Mucosa of gallbladder (tissue), 1 donor: ENCODE measurements at places on chromosomes 4 and X. TPM values are rescaled to one million over a fixed set of nuclear protein-coding genes. Genes with fewer than 3 reads are reported as not detected.

GRCh38 chrX:53028678-53029077, 19.9 kb upstream of the GPR173 start:
- no peak for DNase-seq

GRCh38 chr4:76987685-76988084, 38.1 kb downstream of the SEPTIN11 start:
- no peak for DNase-seq

DNA sequence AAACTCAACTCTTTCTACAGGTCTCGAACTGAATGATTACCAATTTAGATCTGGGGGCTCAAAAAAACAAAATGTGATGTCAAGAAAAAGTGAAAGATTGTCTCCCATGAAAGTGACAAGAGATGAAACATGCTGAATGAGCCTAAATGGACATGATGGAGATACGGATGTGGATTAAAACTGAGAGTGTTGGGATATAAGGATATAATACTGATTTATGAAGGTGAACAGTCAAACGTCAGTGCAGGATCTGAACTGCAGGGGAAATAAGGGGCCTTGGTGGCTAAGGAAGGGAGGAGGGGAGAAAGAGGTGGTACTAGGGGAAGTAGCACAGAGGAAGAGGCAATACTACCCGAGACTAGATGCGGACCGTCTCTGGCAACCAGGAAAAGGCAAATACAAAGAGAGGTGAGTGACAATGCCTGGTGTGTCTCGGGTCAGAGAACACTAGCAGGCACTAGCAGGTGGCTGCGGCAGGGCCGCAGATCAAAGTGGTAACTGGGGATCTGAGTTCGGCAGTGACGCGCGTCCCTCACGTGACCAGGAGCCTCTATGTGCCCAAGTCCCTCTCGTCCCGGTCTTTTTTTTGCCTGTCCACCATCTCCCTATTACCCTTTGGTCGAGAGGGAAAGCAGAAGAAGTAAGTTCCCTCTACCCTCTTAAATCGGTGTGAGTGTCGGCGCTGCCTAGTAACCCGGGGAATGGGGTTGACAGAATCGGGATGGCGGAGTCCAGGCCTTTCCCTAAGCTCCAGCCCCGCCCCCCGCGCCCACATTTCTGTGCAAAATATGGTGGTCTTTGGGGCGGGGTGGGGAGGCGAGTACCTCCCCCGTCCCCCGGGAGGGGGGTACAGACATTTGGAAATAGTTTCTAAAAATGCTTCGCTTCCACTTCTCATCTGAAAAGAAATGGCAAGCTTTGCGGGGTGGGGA, at the start of gene TCEAL1:
TSS of gene TCEAL1 (plus strand) at position 590 of the 932 bp plus-strand sequence. CDS start 942 bp downstream, outside the sequence.
- DNase-seq, result peak; percentile 63

DNA sequence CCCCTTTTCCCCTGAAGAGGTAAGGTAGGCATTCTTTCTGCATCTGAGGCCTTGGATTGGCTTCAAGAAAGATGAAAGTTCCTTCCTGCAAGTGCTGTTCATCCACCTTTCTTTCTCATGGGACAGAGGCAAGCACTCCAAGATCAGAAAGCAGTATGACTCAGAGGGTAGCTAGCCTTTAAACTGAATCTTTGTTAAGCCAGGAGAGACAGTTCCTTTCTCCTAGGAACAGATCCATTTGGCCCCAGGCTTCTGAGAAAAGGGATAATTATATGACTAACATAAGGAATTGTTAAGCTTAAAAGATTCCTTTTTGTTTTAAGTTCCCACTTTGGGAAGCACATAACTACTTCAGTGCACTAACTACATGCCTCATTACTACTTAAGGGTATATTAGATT, 192.0 kb downstream of the PPP3CA start:
- no peak for DNase-seq

Gene BMP3
- 0.32 TPM for total RNA-seq

DNA sequence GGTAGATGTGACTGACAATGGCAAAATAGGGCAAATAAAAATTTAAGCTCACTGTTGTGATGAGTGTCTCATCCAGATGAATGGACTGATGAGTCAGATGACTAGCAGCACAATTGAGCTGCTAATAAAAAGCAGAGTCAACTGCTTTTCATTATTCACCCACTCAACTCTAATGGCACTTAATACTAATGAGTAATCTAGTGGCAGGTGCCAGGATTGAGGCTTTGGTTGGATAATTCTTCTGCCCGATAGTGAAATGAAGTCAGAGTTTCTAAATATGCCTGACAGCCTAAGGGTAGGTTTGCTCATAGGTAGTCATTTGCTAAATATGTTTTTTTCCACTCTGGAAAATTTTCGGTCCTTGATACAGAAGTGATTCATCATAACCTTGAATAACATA, 10.4 kb downstream of the OGT start:
- no peak for DNase-seq

DNA sequence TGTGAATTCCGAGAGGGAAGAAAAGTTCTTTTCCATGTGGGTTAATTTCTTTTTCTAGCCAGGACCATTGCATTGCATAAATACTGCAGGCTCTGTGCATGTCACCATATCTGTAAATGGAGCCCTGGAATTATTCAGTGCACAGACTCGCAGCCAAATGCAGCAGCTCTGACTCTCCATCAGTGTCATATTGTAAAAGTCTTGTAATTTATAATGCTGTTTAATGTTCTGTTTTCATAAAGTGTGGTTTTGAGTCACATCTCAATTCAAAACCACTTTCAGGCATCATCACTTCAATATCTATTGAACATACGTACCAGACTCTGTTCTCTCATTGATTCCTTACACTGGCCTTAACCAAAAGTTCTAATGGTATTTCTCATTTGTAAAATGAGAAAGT, 193.9 kb upstream of the RPL34 start:
- no peak for DNase-seq

DNA sequence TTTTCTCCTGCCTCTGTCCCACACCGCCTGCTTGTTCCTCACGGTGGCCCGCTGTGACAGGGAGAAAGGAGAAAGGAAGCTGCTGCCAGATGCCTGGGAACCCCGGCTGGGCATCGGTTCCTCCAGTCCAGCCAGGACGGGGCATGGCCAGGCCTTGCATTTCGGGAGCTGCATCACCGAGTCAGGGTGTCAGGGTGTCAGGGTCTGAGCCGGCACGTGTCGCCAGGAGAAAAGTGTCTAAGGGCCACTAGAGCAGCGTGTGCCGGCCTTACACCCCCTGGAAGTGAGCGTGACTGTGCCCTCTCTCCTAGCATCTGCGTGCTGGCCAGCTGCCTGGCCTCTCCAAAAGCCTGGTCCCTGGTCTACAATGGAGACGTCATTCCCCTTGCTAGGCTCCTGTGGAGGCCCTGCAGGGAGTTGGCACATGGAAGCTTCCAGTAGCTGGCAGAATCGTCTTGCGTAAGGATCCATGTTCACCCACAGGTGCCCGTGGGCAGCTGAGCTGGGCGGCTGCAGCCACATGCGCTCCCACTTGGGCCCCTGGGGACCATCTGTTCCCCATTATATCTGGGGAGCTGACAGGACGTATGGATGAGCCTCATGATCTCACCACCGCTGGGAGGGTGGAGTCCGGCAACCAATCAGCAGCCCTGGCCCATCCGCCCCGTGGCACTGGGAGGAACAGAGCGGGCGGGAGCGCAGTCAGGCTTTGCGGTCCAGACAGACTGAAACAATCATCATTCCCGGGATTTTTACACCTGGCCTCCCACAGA, 39.9 kb upstream of the HMX1 start:
- DNase-seq, result no peak

Gene RPL34
- 836 TPM for total RNA-seq

Gene CENPVL2
- 0.17 TPM for total RNA-seq

- no peak for DNase-seq
Observed at GRCh38 chrX:21853578-21853977, 2.2 kb upstream of the YY2 start.

Gene PGRMC2
- total RNA-seq, result 113 TPM

DNA sequence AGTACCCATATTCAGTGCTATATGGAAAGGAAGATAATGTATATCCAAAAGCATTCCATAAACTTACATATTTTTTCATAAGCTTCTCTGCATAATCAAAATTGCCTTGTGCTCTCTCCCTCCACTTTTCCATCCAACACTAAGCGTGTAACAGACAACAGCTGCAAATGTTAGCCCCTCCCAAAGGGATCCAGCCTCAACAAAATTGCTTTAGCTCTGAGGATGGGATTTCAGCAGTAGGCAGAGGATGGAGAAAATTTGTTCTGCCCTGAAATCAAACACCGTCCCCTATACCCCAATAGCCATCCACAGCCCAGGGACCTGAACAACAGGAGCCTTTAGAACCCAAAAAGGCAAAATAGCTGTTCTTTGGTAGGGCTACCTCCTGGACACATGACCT, 28.8 kb upstream of the FGF13 start:
- DNase-seq, result no peak

DNA sequence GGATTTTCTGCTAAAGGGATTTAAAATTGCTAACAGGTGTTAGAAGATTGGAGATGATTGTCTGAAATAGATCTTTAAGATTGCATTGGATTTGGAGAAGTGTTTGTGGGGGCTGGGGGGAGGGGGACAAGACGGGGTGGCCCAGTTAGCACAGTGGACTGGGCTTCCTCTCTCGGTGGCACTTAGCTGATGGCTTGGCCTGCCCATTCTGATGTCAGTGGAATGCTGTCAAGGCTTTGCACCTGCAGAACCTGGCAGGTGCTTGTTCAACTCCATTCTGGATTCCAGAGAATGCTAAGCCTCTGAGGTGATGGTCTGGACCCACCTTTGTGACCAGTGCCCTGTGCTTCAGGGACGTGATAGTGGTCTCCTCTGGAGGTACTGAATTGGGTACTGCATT, 43.7 kb downstream of the ADD1 start:
- no peak for DNase-seq

DNA sequence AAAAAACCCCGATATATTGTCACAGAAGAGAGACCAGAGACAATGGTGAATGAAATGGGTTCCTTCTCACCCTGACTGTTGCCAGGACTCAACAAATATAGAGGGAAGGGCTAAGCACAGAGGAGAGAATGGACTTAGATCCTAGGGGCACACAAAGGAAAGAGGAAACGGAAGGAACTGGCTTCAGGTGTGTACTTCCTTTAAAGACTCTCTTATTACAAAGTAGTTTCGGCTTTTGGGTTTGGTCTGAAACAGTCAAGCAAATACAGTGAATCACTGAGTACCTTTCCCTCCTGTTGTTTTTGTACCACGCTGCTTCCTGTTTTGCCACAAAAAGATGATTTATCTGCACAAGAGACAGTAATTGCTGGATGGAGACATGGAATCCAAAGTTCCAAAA, 46.1 kb upstream of the S100G start:
- DNase-seq, result no peak

Gene AVPR2
- total RNA-seq, result 1.1 TPM

- no peak for DNase-seq
Observed at GRCh38 chr4:120948382-120948781, 25.9 kb upstream of the PRDM5 start.

GRCh38 chr4:147901916-147902315, 170.0 kb downstream of the ARHGAP10 start:
- DNase-seq, result no peak

- no peak for DNase-seq
Observed at GRCh38 chr4:113071274-113071673, 21.8 kb downstream of the ANK2 start.

- no peak for DNase-seq
Observed at GRCh38 chrX:97637289-97637688, 753.6 kb downstream of the RPA4 start.

- no peak for DNase-seq
Observed at GRCh38 chrX:38770152-38770551, 31.1 kb upstream of the MID1IP1 start.

DNA sequence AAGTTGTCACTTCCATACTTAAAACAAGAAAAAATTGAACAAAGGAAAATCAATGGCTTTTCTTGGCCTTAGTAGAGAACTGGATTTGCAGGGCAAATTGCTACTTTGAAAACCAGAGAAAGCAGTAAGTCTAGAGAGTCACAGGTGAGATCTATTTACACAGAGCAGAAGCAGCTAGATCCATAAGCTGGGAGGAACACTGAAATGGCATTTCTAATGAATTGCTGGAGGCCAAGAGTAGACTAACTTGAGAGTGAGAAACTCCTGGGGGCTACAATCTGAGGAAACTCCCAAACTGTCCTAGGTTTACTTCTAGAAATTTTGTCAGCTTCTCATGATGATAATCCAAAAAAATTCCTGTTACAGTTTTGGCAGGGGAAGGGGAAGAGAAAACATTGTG, 133.3 kb downstream of the SPCS3 start:
- DNase-seq, result no peak

Gene DUSP21
- not detected for total RNA-seq

Gene MND1
- 1.7 TPM for total RNA-seq

Gene SLC6A14
- 0.12 TPM for total RNA-seq

DNA sequence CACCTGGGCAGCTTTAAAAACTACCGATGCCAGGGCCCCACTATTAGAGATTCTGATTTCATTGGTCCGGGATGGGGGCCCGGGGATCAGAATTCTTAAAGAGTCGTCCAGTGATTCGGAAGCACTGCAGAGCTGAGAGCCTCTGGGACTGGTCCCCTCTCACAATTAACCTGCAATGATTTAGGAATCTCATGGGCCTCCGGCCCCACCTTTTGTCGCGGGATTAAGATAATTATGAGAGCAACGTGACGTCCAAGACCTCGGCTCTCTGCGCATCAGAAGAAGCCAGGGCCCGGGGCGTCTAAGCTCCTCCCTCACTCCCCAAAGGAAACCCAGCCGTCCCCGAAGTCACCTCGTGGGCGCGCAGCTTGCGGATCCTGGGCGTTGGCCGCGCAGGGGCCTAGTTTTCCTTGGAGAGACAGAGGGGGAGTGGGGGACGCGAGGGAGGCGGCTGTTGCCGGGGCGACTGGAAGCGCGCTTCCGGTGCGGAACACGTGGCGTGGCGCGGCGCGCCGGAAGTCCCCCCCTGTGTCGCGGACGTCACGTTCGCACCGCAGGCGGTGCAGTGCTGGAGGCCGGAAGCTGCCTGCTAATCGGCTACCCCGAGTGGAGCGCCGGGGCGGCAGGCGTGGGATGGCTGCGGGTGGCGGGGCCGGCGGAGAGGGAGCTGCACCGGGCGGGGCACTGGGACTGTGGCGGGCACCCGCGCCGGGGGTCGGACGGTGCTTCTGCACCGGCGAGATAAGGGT, at the start of gene GEMIN8:
TSS of gene GEMIN8 (minus strand) at position 468 of the 749 bp plus-strand sequence. CDS start 8,414 bp downstream, outside the sequence.
- peak; percentile 88 for DNase-seq
